ENCODE measurements at places on chromosomes 12 and 14.

DNA sequence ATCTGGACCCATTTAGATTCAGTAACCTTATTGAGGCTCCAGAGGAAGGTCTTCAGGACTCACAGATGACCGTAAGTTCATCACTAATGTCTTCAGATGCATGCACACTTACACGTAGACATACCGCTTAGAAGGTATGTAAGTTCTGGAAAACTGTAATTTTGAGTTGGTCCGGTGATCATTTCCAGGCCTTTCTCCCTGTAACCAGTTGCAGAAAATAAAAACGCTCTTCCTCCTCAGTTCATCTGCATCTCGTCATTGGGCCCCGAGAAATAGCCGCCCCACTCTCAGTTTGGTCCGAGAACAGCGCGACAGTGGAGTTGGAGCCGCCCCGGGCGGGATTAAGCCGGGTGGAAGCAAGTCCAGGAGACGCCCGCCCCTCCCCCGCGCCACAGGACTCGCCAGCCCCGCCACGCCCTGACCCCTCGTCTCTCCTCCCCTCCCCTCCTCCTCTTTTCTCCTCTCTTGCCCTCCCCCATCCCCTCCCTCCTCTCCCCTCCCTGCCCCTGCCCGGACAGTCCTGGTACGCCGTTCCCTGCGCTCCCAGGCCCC is 83.7 kb downstream of the TNFAIP2 start:
- DNase-seq, result peak; percentile 80

DNA sequence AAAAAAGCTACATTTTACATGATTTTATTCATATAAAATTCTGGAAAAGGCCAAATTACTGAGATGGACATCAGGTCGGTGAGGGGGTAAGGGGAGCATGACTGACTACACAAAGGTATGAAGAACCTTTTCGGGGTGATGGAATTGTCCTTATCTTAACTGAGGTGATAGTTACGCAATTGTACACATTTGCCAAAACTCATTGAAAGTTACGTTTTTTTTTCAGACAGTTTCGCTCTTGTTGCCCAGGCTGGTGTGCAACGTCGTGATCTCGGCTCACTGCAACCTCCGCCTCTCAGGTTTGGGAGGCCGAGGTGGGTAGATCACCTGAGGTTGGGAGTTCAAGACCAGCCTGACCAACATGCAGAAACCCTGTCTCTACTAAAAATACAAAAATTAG is 29.4 kb upstream of the PLEKHG3 start:
- DNase-seq, result no peak

GRCh38 chr14:75247286-75247922 is 31.2 kb upstream of the FOS start:
- DNase-seq, result no peak

DNA sequence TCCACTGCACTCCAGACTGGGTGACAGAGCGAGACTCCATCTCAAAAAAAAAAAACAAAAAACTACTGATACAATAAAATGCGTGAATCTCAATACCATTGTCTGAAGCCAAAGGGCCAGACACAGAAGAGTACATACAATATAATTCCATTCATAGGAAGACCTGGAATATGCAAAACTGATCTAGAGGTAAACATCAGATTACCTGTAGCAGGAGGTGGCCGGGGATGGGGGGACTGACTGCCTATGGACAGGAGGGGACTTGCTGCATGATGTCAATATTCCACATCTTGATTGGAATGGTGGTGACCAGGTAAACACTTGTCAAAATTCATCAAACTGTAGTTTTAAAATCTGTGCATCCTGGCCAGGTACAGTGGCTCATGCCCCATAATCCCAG is 12.5 kb upstream of the FIGNL2 start:
- DNase-seq, result no peak

- no peak for DNase-seq
Measured at GRCh38 chr14:24162093-24162492, 1.0 kb downstream of the IRF9 start.

DNA sequence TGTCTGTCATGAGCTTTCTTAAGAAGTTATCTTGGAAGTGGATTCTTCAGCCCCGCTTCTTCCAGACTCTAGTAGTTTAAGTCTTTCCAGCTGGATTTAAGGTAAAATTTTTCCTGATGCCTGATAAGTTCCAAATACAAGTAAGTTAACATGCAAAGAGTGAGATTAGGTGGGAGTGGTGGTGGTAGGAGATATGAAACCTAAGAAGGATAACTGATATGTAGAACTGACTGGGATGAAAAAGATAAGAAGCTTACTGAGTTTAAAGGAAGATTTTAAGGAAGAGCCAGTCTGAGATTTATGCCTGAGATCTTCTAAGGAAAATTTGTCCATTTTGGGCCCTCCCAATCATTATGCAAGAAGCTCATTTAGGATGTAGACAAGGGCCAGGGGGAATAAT is 250.9 kb upstream of the SYT10 start:
- DNase-seq, result no peak

- no peak for DNase-seq
Measured at GRCh38 chr12:73445658-73446324, 1091.8 kb upstream of the ATXN7L3B start.

- no peak for DNase-seq
Measured at GRCh38 chr14:54356172-54356571, 40.6 kb upstream of the CDKN3 start.

GRCh38 chr14:65794674-65795279 is 382.2 kb downstream of the FUT8 start:
- DNase-seq, result no peak

- no peak for DNase-seq
Measured at GRCh38 chr12:104687823-104688573, 231.2 kb downstream of the CHST11 start.

DNA sequence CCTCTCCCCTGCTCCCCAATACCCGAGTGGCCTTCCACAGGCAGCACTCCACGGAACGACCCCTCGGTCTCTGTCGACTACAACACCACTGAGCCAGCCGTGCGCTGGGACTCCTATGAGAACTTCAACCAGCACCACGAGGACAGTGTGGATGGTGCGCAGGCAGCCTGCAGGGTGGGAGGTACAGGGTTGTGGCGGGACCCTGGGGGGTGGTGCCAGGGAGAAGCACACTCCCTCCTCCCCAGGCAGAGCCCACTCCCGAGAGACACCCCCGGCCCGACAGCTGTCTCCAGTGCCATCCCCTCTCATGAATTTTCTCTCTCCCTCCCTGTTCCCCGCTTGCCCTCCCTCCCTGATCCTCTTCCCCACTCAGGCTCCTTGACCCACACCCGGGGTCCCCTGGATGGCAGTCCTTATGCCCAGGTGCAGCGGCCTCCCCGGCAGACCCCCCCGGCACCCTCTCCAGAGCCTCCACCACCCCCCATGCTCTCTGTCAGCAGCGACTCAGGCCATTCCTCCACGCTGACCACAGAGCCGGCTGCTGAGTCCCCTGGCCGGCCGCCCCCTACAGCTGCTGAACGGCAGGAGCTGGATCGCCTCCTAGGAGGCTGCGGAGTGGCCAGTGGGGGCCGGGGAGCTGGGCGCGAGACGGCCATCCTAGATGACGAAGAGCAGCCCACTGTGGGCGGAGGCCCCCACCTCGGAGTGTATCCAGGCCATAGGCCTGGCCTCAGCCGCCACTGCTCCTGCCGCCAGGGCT is 9.0 kb downstream of the TNS2 start:
- peak; percentile 55 for DNase-seq

GRCh38 chr12:93254911-93255310 is 122.8 kb upstream of the NUDT4 start:
- no peak for DNase-seq

GRCh38 chr14:88426271-88426670 is 40.8 kb downstream of the SPATA7 start:
- no peak for DNase-seq

DNA sequence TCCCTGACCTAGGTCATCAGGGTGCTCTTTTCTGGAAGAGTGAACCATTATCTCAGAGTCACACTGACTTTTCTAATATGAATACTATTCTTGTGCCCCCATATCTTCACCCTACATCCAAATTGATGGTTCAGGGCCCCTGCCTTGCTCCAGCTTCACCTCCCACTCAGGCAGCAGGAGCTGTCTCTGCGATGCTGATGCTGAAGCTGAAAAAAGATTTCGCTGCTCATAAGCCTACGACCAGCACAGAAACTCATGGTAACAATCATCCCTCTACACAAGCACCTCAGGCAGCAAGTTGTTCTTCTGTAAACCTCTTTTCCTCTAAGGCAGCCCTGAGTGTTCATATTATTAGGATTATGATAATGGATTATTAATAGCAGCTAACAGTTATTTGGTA is 3.2 kb downstream of the ARF3 start:
- DNase-seq, result no peak

DNA sequence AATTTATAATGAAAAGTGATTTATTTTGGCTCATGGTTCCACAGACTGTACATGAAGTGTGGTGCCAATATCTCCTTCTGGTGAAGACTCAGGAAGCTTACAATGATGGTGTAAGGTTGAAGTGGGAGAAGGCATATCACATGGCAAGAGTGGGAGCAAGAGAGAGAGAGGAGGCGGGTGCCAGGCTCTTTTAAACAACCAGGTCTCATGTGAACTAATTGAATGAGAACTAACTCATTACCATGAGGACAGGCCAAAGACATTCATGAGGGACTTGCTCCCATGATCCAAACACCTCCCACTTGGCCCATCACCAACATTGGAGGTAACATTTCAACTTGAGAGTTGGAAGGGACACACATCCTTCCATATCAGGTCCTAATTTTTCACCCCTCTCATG is 155.2 kb downstream of the SLC38A4 start:
- no peak for DNase-seq

DNA sequence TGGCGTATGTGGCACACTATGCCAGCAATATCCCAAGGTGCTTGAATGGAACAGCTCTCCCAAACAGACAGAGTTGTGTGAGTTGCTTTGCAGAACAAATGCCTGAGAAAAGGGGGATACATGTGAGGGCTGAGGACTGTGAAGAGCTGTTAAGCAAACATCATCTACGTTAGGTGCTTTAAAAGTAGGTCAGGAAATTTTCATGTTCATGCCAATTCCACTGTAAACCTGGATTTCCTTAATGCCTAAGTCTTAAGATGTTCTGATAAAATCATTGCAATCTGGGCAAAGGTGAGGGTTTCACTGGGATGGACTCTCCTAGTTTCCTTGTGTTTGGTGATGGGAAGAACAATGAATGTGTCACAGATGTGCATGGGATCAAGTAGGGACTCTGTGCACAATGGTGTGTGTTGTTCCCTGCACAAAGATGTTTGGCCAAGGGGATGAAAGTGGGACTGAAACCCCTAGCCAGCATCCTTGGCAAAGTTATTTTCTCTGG is 227.9 kb downstream of the KTN1 start:
- no peak for DNase-seq

- no peak for DNase-seq
Measured at GRCh38 chr12:54437243-54437642, 18.2 kb upstream of the ITGA5 start.

GRCh38 chr12:14239935-14240872 is 125.3 kb upstream of the ATF7IP start:
- peak; percentile 77 for DNase-seq

GRCh38 chr14:32950584-32950983 is 11.9 kb downstream of the NPAS3 start:
- no peak for DNase-seq

GRCh38 chr12:49842519-49843352 is at the start of gene BCDIN3D:
Gene BCDIN3D (minus strand): TSS chr12:49843106. CDS start chr12:49843087, 19 bp downstream.
- peak; percentile 97 for DNase-seq

GRCh38 chr12:40344312-40344711 is 119.5 kb downstream of the LRRK2 start:
- DNase-seq, result no peak

DNA sequence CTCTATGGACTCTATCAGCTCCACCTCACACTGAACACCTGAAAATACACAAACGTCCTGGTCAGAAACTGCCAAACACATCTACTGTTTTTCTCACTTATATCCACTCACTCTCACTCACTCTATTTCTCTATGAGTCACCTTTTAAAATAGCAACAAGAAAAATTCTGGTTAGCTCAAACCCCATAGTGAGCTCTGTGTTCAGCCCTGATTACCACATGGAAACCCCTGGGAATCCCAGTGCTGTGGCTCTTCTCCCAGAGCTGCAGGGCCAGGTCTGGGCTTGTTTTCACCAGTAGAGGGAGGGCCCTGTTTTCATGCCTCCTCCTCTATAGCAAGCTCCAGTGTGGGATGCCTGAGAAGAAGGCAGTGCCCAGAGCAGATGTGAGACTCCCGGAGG is 1126.1 kb downstream of the TMEM121 start:
- DNase-seq, result no peak

GRCh38 chr12:120784804-120785203 is 59.2 kb downstream of the ACADS start:
- DNase-seq, result no peak

DNA sequence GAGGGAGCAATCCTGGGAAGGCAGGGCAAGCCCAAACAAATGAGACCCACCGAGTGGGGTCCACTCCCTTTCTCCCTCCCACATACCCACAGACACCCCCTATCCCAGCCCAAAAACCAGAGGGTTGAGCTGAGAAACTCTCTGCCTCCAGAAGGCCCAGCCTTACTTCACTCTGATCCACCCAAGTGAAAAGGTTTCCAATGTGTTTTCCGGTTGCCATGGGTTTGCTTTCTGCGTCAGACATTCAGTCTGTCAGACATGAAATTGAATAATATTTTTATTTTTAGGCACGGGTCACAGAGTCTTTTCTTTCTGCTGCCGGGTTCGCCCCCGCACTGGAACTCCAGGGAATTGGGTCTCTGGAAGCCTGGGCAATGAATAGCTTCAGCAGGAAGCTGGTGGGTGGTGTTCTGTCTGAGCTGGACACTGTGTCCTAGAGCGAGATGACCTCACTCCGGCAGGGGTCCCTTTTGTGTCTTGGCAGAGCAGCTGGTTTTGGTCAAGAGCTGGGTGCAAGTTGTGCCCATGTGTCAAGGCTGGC is 69.8 kb upstream of the CLMN start:
- peak; percentile 13 for DNase-seq

- no peak for DNase-seq
Measured at GRCh38 chr12:684416-684815, 21.2 kb upstream of the NINJ2 start.

DNA sequence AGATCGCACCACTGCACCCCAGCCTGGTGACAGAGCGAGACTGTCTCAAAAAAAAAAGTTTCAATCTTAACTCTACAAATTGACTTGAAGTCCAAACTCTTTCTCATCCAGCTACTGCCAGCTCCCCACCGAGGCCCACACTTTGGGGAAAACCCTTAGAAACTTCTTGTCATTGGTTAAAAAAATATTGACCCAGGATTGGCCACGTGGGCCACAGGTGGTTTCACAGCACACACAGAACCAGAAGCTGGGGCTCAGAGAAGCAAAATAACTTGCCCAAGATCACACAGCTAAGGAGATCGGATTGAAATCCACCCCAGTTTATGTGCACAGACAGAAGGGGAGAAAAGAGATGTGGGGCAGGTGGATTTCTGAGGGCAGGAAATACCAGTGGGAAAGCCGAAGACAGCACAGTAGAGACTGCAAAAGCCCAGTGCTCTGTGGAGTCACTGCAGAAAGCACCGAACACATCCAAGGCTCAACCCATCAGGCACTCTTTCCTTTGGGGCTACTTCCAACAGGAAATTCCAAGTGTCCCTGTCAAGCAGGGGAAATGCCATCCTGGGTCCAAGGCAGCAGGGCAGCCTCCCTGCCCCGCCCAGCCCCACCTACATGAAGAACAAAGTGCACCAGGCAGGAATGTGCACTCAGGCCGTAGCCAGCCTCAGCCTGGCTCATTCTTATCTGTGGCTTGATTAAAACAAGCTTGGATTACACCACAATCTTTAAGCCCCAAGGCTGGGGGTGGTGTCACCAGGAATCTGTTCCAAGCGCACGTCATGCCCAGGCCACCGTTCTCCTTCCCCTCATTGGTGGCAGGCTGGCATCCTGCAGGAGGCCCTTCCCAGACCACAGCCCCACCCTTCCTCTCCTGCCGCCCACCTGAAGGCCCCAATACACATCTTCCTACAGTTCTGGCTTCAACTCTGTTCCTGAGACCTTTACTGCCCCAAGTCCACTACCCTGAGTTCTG is 72.5 kb downstream of the ITPK1 start:
- DNase-seq, result peak; percentile 61

- DNase-seq, result no peak
Measured at GRCh38 chr14:83842547-83842946, 1687.4 kb upstream of the FLRT2 start.
